ENCODE measurements at places on chromosomes 3 and 15.

DNA sequence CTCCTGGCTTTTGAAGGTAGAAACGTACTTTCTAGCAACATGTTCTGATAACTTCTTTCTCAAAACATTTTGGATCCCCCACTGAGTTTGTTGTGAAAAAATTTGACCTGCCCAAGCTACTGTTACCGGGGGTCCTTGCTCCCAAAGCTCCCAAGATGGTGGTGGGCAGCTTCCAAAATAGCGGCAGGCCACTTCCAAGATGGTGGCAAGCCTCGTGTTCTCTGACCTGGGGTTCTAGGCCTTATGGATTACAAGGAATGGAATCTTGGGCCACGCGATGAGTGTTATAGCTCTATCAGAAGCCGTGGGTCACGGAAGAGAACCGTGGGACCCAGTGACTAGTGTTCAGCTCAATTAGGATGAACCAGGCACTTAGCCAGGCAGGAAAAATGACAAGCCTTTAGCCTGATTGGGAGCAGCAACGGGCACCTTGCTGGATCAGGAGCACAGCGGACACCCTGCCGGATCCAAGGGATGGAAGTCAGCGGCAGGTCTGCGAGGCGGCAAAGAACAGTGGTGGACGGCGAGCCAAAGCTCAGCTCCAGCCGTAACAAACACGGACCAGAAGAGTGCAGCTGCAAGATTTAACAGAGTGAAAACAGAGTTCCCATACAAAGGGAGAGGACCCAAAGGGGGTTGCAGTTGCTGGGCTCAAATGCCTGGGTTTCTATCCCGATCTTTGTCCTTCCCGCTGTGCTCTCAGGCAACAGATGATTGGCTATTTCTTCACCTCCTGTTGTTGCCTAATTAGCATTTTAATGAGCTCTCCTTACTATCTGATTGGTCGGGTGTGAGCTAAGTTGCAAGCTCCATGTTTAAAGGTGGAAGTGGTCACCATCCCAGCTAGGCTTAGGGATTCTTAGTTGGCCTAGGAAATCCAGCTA lies 133.3 kb downstream of the WDR72 start:
- no peak for DNase-seq

DNA sequence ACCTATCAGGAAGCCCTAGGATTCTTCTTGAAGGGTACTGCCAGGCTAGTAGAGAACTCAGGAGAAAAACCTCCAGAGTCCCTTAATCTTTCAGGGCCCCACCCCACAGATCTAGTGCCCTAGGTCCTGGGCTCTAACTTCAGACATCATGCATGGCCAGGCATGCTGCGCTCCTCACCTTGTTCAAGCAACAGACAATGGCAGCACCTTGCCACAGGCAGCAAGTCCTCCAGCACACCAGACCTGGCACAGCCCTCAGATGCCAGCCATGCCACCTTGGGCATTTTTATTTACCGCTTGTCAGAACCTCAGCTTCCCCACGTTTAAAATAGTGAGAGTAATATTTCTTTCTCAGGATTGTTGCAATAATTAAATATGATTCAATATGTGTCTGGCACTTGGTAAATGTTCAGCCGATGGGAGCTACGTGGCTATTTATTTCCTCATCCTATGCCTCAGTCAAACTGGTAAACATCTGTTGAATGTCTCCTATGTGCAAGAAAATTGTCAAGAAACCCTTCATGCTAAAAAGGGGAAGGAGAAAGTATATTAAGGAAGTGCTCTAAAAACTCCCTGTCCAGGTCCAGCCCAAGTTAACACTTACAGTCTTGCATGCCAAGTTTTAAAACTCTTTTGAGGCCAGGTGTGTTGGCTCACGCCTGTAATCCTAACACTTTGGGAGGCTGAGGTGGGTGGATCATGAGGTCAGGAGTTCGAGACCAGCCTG lies 14.5 kb upstream of the CCR1 start:
- DNase-seq, result no peak

DNA sequence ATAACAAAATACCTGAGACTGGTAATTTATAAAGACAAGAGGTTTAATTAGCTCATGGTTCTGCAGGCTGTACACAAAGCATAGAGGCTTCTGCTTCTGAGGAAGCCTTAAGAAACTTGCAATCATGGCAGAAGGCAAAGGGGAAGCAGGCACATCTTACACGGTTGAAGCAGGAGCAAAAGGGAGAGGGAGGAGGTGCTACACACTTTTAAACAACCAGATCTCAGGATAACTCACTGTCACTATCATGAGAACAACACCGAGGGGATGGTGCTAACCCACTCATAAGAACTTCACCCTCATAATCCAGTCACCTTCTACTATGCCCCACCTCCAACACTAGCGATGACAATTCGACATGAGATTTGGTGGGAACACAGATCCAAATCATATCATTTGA lies 54.4 kb downstream of the ATP8B4 start:
- no peak for DNase-seq

DNA sequence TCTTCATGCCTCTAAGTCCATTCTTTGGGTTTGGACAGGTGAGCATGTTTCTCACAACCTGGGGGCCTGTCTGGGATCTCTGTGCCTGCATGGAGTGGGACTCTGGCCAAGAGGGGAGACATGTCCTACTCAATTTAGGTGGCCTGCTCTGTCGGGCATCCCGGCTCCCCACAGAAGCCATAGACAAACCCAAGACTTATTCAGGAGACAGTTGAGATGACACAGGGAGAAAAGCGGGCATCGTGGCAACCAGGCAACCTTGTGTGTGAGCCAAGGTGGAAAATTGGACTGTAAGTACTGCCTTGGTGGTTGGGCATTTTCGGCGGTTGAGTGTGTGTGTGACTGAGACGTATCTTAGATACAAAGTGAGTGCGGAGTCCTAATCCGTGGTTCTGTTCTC lies 40.5 kb downstream of the PPCDC start:
- no peak for DNase-seq
